NCI-H1436 treated with DMSO at 0.1 percent for 48 hours (cell line): ENCODE measurements at places on chromosomes 16 and 17.

DNA sequence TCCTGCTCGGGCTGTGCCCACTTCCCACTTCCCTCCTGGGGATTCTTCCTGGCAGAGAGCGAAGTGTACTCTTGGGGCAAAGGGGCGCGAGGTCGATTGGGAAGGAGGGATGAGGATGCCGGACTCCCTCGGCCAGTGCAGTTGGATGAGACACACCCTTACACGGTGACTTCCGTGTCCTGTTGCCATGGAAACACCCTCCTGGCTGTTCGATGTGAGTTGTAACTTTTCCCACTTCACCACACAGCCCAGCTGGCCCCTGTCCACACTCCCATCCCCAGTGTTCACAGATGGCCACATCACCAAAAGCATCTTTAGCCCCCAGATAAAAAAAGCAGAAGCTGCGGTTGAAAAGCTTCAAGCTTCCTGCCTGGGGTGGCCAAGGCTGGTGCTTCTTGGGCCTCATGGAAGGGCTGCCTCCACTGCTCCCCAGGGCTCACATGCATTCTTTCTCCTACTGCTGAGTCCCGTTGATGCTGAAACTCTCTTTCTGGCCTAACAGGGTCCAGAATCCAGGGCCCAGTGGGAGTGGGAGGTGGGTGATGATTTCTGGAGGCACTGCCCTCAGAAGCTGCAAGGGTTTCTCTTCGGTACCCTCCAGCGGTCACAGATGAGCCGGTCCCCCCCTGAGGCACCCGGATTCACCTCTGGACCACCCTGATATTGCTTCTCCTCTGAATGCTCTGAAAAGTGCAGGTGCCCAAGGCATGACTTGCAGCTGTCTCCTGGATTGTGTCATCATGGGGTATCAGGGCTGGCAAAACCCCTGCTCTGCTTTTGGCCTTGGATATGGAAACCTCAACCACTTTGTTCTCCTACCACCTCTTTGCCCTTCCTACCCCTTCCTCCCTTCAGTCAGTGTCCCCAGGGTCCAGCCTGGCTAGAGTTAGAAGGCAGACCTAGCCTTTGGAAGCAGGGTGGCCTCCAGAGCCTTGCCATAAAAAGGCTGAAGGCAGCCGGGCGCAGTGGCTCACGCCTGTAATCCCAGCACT, 2.2 kb upstream of the TRAF4 start:
- no peak for DNase-seq

DNA sequence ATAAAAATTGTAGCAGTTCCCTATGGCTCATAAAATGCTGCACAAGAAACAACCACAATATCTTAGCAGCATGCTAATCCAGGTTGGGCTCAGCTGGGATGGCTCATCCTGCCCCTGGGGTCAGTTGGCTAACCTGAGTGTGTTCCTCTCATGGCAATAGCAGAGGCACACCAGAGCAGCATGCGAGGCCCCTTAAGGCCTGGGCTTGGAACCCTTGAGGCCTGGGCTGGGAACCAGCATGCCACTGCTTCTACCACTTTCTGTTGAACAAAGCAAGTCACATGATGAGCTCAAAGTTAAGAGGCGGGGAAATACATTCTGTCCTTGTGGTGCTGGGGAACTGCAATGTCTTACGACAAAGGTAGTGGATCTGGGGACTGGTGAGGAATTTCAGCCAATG, 154.4 kb upstream of the FOXF1 start:
- DNase-seq, result no peak

DNA sequence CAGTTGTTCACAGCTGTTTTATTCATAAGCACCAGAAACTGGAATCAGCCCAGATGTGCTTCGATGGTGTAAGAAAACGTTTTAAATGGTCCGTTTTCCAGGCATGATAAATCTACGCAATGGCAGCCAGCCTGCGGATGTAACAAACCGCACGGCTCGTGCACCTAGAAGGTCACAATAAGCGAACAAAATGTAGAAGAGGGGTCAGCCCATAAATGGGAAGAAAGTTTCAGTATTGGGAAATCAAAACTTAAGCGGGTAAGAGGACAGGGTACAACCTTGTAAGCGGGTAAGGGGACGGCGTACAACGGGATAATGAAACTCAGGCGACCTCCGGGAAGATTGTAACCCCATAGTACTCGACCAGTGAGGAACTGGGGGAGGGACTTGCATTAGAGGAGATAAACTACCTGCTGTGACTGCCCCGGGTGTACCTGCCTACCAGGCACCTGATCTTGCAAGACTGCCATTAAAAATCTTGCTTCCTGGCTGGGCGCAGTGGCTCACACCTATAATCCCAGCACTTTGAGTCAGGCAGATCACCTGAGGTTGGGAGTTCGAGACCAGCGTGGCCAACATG, 66.6 kb downstream of the ANKRD11 start:
- no peak for DNase-seq

DNA sequence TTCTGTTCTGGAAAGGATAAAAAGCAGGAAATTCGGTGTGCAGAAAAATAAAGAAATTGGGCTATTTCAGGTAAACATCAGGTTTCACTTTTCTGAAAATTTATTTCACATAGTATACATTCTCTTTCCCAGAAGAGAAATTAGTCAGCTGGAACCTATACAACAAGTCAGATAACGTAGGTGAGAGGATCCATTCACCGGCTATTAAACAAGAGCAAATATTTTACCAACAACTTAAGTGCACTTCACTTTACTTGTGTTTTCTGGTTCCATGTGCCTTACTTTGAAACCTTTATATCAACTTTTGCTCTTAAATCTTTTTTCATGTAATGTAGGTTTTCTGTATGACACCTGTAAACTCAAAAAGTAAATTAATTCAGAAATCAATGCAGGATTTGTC, 839.7 kb downstream of the CDH11 start:
- no peak for DNase-seq

DNA sequence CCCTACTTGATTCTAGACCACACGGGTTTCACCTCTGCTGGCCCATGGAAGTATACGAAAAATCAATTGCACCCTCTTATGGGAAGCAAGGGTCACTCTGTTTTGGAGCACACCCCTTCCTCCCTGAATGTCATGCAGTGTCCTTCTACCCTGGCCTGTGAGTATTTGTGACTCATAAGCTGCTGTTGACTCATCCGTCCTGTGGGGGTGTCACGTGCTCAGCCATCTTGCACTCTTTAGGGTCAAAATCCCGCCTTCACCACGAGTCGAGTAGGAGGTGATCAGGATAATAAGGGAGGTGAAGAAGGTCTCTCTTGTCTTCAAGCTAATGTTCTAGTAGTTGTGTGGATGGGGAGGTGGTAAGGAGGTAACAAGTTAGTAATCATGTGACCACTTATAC, 341.0 kb upstream of the EEF2KMT start:
- DNase-seq, result no peak

- DNase-seq, result no peak
These were observed 35.7 kb downstream of the PLD6 start for GRCh38 chr17:17170346-17170985.

GRCh38 chr16:9308850-9309249, 217.4 kb downstream of the HAPSTR1 start:
- no peak for DNase-seq
